ENCODE measurements at places on chromosomes 11 and 22.

DNA sequence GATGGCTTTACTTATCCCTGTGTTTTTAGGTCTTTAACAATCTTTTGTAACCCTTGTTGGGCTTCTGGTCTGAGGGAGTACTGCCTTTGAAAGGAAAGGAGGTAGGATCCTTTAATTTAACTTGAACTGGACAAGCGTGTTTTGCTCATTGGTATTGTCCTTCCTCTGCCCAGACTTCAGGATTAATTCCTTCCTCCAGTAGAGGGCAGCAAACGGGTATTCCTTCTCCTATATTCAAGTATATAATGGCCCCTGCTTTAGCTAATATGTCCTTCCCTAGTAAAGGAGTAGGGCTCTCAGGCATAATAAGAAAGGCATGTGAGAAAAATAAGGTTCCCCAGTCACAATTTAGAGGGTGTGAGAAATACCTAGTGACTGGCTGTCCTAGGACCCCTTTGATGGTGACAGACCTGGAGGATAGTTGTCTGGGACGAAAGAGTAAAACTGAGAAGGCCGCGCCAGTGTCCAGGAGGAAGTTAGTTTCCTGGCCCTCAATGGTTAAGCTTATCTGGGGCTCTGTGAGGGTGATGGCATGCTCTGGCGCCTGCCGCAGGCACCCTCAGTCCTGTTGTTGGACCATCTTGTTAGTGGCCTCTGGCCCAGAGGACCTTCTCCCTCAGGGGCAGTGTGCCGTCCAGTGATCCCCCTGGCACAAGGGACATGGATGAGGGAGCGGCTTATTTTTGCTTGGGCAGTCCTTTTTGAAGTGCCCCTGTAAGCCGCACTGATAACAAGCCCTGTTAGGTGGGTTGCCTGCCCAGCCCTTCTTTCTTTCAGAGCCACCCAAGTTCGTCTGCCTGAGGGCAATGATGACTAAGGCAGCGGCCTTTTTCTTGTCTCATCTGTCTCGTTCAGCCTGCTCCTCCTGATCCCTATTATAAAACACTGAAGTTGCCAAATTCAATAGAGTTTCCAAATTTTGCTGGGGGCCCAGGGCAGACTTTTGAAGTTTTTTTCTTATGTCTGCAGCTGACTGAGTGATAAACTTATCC is 51.8 kb downstream of the C11orf71 start:
- DNase-seq: peak; percentile 88

GRCh38 chr11:124934862-124935547 is 842 bp downstream of the HEPACAM start:
- peak; percentile 73 for DNase-seq

DNA sequence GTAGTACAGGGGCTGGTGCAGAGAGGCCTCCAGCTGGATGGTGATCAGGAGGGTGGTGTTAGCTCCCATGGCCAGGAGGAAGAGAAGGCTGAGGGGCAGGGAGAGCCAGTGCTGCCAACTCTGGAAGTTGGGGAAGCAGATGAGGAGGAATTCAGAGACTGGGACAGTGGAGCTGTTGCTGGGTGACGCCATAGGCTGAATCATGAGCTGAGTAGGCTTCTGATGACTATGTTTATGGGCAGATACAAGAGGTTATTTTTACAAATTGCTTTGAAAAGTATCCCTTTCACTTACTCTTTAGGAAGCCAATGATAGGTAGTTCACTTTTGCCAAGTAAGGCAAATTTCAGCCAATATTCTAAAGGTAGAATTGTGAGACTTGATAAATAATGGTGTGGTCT is 3.1 kb downstream of the OR56A1 start:
- no peak for DNase-seq

- peak; percentile 38 for DNase-seq
These were observed 21.4 kb downstream of the KIF18A start for GRCh38 chr11:28086569-28086968.

- no peak for DNase-seq
These were observed 44.8 kb downstream of the TECTA start for GRCh38 chr11:121145826-121146225.

DNA sequence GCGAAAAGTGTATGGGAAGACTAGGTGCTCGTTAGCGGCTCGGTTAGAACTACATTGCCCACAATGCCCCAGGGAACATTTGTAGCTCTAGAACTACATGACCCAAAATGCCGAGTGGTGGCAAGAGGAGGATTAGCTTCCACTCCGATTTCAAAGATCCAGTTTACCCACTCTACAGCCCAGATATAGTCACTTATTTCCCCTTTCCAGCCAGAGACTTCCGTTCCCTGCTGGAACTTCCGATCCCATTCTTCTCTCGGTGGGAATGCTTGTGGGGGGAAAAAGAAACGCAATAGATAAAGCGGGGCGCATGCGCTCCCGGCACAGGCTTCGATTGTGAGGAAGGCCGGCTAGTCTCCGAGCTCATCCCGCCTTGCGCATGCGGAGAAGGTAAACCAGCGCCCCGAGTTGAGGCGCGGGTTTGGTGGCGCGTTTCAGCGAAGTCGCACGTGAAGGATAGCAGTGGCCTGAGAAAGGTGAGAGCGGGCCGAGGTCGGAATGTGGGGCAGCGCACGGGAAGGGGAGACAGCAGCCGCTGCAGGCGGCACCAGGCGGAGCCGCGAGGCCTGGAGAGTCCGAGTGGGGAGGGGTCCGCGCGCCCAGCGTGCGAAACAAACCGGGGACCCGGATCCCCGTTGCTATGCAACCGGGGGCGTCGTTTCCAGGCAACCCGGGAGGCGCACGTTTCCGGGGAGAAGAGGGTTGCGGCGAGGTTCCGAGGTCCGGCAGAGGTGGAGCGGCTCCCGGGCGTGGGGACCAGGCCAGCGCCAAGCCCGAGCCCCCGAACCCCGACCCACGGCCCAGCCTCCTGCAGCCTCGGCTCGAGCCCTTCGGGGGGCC is at the start of gene TMEM109:
Gene TMEM109, plus strand, starts transcription at position 366 of the 840 bp plus-strand sequence. CDS start 5,536 bp downstream, outside the sequence.
- peak; percentile 97 for DNase-seq
